ENCODE measurements at places on chromosomes 3 and 15.
A peak's percentile ranks its signal among the peaks of the same experiment; 100 is the strongest.

GRCh38 chr15:101273534-101273933 is 3.8 kb downstream of the SELENOS start:
- no peak for DNase-seq

- DNase-seq: peak; percentile 38
Measured at GRCh38 chr15:77944002-77944867, 133.3 kb downstream of the TBC1D2B start.

DNA sequence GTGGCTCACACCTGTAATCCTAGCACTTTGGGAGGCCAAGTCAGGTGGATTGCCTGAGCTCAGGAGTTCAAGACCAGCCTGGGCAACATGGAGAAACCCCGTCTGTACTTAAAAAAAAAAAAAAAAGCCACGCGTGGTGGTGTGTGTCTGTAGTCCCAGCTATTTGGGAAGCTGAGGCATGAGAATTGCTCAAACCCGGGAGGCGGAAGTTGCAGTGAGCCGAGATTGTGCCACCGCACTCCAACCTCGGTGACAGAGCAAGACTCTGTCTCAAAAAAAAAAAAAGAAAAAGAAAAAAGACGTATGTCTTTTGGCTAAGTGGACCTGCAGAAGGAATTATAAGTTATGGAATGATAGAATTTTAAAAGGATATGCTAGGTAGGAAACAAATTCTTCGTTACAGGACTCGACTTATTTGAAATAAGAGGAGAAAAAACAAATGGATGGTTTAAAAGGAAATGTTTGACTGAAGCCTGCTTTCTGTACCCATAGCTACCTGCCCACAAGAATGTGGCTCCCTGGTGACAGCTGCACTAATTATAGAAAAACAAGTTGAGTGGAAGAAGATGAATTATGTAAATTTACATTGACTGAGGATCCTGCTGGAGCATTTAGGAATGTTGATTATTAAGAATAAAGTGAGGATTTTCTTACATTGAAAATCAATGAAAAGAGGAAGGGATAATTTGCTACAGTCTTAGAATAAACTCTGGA is 36.0 kb upstream of the SKIL start:
- DNase-seq: no peak

GRCh38 chr3:129429080-129429451 is 630 bp upstream of the EFCAB12 start:
- no peak for DNase-seq

GRCh38 chr3:17372362-17373210 is 369.8 kb downstream of the TBC1D5 start:
- no peak for DNase-seq

DNA sequence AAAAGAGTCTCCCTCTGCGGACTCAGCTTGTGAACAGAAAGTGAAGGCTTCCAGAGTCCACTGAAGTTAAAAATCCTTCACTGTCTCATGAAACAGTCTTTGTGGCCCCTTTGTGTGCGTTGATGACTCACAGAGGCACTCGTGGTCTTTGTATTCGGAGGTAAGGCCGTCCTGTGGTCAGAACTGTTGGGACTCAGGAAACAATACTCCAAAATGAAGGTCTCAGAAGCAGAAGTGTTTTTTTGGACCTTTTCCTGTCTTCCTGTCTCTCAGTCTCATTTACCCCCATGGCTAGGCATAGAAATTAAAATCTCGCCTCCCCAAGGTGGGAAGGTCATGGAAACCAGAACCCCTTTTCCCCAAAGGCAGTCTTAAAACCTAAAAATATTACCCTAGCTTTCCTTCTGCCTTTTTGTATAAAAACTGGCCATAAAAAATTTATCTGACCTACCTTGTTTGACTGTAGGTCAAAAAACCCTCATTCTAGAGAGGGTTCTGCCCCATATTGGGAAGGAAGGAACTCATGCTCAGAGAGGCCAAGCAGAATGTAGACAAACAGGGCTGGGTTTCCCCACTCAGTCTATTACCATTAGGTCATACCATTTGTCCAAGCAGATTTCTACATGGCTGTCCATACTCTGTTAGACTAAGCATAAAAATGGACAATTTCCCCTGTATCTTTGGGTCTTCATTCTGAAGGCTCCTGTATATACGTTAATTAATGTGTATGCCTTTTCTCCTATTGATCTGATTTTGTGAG is 19.1 kb upstream of the EPB42 start:
- DNase-seq: no peak

DNA sequence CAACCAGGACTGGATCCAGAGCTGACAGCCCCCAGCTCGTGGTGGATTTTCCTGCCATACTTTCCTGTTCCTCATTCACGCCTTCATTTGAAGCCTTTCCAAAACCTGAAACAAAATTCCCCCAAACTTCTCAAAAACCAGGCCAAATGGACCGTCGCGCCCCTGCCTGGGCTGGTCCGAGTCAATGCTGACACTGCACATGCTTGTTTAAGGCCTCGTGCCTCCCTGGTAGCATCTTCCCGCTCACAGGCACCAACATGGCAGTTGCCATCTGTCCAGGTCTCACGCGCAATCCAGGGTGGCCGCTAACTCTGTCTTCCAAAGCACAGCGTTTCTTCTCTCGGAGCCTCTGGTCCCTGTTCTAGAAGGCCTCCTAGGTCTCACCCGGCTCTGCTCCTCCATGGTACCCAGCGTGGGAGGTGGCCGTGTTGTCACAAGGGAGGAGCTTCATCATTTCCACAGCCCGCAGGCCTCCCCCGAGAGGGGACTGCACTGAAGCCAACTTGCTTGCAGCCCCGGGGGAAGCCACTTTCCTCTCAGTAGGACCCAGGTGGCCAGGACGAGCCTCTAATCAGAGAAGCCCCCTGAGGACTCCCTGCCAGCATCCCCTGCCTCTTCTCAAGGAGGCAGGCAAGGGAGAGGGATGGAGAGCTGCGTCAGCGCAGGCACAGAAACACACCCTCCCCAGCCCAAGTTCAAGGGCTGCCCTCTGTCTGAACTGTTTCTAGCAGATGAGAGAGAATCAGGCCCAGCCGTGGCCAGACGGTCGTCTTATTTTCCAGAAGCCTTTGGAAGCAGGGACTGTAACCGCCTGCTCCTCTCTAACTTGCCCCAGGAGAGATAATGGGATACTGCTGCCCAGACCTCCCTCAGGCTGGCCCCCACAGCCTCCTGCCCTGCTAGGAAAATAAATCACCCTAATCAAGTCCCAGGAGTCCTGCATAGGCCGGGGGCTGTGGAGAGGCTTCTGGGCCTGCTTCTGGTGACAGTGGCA is 152.8 kb upstream of the TLE3 start:
- DNase-seq: no peak

- no peak for DNase-seq
Measured at GRCh38 chr3:15215996-15216395, 9.9 kb downstream of the CAPN7 start.

- no peak for DNase-seq
Measured at GRCh38 chr15:54660356-54660755, 536.4 kb downstream of the RSL24D1 start.

- DNase-seq: peak; percentile 65
Measured at GRCh38 chr3:50675179-50676030, 678 bp downstream of the DOCK3 start.

All from stimulated activated CD4-positive, alpha-beta T cell treated with anti-CD3 and anti-CD28 coated beads, Interleukin-4, amount 100 ng/mL, for 4 hours (primary cell).